ENCODE measurements at places on chromosomes 5 and 9.

GRCh38 chr9:26949637-26950069, 2.6 kb upstream of the PLAA start:
- DNase-seq: no peak

- DNase-seq: no peak
These were observed 261.8 kb upstream of the CLINT1 start for GRCh38 chr5:158120760-158121159.

DNA sequence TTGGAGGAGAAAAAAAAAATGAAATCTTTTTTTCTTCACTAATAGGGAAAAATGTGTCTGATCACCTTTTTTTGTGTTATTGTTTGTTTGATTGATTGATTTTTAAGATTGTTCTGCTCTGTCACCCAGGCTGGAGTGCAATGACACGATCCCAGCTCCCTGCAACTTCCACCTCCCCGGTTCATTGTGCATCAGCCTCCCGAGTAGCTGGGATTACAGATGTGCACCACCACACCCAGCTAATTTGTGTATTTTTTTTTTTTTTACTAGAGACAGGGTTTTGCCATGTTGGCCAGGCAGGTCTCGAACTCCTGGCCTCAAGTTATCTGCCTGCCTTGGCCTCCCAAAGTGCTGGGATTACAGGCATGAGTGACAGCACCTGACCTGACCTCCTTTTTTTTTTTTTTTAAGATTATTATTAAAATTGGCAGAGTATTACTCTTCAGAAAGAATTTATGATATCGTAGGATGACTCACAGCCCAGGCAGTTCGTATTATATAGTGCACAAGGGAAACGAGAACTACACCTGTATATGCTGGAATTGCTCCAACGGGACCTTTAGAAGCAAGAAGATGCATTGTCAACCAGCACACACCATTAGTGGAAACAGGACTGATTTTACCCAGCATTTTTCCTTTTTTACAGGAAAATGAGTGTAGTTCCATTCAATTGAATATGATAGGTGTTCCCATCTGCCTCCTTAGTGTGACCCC, 27.7 kb downstream of the FUBP3 start:
- peak; percentile 33 for DNase-seq

DNA sequence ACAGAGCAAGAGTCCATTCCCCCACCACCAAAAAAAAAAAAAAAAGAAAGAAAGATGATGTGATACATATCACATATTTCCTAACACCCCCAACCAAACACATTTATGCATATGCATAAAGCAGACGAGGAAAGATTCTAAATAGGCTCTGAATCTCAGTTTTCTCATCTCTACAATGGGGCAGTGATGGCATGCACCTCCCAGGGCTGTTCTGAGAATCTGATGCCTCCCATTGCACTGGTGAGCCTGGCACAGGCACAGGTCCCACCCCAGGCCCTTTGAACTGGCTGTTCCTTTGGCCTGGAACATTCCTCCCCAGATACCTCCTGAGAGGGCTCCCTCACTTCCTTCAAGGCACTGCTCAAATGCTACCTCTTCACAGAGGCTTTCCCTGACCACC, 116.5 kb downstream of the C9orf50 start:
- no peak for DNase-seq

GRCh38 chr5:143017992-143018391, 247.8 kb downstream of the ARHGAP26 start:
- DNase-seq: no peak

All from SW480 (cell line).